Lower lobe of right lung (tissue), 2 donors: ENCODE measurements at places on chromosomes 4 and X. TPM values are rescaled to one million over a fixed set of nuclear protein-coding genes. Genes with fewer than 3 reads are reported as not detected.

- no peak for DNase-seq
Measured at GRCh38 chrX:107968623-107969022, 13.5 kb downstream of the TEX13B start.

- DNase-seq = no peak
Measured at GRCh38 chrX:40031911-40032310, 65.8 kb downstream of the BCOR start.

- DNase-seq = peak; percentile 47
Measured at GRCh38 chrX:67555578-67556203, 11.9 kb downstream of the AR start.

GRCh38 chr4:99947608-99948007, 1.2 kb upstream of the DNAJB14 start:
- no peak for DNase-seq

GRCh38 chrX:100649550-100650356, 5.8 kb downstream of the SRPX2 start:
- DNase-seq = peak; percentile 45

GRCh38 chr4:186104890-186105646, 564 bp downstream of the FAM149A start:
- peak; percentile 56 for DNase-seq

GRCh38 chr4:173910891-173911290, 372.6 kb downstream of the FBXO8 start:
- DNase-seq = peak; percentile 42

DNA sequence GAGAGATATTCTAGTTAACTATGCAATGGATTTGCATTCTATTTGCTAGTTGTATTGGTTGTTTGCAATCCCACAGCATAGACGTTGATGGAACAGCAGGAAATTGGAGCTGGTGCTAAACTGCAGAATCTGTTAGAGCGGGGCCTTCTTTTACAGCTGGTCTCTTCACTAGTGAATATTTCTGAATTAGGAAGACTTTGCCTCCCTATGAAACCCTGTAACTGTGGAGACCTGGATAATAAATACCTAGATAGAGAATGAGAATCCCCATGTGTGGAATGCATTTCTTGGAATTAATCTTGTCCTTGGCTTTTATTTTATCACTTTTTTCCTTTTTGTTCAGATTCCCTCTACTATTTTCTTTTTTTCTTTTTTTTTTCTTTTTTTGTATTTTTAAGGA, 109.7 kb downstream of the SHROOM3 start:
- DNase-seq = no peak

DNA sequence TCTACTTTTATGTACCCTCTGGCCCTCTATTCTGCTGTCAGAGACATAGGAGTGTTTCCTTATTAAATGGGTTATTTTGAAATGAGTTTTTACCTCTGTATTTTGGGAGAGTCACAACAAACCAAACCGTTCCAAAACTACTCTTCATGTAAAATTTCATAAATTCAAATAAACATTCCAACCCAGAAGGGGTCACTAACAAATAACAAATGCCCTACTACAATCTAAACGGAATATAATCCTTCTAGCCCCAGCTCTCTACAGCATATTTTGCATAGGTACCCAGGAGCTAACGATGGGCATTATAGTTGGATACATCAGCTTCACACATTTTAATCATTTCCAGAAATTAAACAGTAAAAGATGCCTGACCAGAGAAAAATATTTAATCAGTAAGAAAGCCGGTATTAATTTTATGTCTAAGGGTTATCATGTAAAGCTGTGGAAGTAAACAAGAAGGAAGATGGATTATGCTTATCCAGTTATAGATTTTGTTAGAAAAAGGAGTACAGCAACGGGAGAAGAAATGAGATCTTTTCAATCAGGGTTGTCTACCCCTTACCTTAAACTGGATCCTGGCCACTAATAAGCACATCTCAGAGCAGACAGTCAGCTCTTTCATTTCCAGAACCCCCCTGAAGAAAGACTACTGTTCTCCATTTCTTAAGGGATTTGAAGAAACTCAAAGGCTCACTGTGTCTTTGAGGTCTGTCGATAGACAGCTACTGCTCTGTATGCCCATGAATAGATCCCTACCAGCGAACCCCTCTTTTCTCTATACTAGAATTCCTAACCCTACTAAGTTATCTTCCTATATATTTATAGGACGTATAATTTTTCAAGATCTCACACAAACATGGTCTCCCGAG, 1.2 kb downstream of the UGDH start:
- DNase-seq = no peak

Gene ZCCHC12
- not detected for total RNA-seq

Gene SH3BGRL
- 192 TPM for total RNA-seq

Gene SH3D19
- total RNA-seq = 86.6 TPM

Gene SLC38A5
- total RNA-seq = 15.9 TPM

Gene ADH1A
- total RNA-seq = 3.0 TPM

Gene NRK
- 0.53 TPM for total RNA-seq

Gene DCX
- total RNA-seq = not detected

Gene TRIM2
- 32.6 TPM for total RNA-seq
